ENCODE measurements at places on chromosomes 5 and 9.
A peak's percentile ranks its signal among the peaks of the same experiment; 100 is the strongest.

GRCh38 chr5:10812218-10812617 is 51.2 kb upstream of the DAP start:
- DNase-seq: no peak

DNA sequence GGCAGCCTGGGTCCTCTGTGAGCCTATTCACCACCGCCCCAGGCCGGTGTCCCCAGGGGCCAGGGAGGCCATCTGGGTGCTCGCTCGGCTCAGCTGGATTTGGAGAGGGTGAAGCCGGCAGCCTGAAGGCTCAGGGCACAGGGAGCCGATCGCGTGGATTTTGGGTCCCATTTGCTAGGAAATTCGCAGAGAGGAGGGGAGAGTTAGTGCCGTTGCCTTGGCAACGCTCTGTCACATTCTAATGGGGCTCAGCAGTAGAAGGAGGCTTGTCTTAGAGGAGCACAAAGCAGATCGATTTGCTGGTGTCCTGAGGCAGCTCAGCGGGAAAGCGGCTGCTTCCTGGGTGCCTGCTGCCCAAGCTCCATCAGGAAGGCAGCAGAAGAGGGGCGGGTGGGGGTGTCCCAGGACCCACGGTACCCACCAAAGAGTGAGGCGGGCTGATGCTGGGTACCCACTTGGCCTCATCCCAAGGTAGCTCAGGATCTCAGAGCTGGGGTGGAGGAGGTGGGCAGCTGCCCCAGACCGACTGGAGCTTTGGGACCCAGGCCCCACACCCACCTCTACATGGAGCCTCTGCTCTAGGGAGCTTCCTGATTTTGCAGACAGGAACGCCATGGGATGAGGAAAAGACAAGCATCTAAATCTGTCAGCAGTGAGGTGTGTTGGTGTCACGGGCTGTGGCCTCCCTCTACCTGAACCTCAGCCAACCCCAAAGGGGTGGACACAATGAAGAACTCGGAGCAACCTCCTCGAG is 17.1 kb upstream of the OLFM1 start:
- peak; percentile 37 for DNase-seq

DNA sequence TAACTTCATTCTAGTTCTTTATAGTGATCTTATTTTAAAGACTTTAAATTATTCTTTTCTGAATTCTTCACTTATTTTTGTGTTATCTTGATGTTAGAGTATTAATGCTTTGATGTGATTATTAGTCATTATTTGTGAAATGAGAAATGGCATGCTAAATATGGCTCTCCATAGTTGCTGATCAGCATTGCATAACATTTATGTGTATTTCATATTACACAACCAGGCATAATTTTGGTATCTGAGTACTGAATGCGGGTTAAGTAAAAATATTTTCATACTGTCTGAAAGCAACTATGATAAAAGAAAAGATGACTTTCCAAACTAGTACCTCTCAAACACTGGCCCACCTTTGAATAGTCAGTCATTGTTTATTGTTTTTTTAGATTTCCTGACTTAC is 41.1 kb upstream of the CCNH start:
- no peak for DNase-seq

DNA sequence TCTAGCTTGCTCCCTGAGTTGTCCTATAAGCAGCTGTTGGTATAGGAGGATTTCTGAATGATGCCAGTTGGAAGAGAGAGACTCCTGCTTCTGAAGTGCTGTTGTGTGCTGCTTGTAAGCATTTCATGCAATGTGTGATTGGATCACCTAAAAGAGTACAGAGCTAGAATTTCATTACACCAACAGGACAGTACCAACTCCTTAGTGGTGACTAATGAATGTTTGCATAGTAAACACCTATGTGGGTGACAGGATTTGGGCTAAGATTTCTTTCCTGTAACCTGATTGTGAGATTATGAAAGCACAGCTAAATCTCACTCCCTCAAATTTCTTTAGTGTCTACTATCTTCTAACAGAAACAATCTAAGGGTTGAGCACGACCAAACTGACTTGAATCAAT is 67.0 kb downstream of the GCNT1 start:
- DNase-seq: no peak

- DNase-seq: peak; percentile 31
Measured at GRCh38 chr5:133817456-133817855, 151.0 kb downstream of the C5orf15 start.

- peak; percentile 91 for DNase-seq
Measured at GRCh38 chr5:76790632-76791290, 28.1 kb upstream of the F2RL1 start.

- no peak for DNase-seq
Measured at GRCh38 chr9:20608582-20608981, 13.7 kb downstream of the MLLT3 start.

DNA sequence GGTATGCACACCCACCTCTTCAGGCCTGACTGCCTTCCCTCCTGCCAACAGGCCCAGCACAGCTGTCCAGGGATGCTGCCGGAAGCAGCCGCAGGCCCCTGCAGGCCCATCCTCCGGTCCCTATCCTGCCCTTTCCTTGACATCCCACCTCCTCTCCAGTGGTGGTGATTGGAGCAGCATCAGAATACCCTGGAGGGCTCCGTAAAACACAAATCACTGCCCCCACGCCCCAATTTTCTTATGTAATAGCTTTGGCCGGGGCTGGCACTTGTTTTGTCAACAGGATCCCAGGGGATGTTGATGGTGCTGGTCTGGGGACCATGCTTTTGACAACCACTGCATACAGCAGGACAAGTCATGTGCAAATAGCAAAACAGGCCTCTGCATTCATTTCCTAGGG is 274.5 kb downstream of the GADD45G start:
- DNase-seq: peak; percentile 47

GRCh38 chr5:54693936-54694657 is 176.5 kb downstream of the SNX18 start:
- DNase-seq: no peak

GRCh38 chr5:159912033-159912800 is 4.1 kb upstream of the ADRA1B start:
- peak; percentile 93 for DNase-seq

DNA sequence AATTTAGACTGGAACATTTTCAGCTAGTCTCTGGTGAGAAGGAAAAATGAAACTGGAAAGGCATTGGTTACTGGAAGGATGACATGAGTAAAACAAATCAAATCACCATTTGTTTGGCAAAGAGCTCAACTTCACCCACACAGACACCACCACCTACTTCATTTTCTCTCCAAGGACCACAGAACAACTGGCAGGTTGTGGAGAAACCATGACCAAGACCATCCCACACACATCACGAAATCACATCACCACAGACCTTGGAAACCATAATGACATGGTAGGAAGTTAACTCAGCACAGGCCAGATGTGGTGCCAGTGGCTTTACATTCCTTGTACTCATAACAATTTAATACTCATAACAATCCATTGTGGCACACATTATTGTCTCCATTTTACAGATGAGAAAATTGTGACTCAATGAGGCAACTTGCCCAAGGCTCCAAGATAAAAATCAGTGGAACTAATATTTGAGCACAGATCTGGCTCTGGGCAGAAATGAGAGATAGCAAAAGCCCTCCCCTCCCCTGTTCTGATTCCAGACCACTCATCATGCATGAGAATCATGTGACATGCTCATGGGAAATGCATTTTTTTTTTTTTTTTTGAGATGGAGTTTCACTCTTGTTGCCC is 7.5 kb downstream of the OR1K1 start:
- no peak for DNase-seq

- DNase-seq: peak; percentile 95
Measured at GRCh38 chr5:34686762-34687268, 30.7 kb downstream of the RAI14 start.

DNA sequence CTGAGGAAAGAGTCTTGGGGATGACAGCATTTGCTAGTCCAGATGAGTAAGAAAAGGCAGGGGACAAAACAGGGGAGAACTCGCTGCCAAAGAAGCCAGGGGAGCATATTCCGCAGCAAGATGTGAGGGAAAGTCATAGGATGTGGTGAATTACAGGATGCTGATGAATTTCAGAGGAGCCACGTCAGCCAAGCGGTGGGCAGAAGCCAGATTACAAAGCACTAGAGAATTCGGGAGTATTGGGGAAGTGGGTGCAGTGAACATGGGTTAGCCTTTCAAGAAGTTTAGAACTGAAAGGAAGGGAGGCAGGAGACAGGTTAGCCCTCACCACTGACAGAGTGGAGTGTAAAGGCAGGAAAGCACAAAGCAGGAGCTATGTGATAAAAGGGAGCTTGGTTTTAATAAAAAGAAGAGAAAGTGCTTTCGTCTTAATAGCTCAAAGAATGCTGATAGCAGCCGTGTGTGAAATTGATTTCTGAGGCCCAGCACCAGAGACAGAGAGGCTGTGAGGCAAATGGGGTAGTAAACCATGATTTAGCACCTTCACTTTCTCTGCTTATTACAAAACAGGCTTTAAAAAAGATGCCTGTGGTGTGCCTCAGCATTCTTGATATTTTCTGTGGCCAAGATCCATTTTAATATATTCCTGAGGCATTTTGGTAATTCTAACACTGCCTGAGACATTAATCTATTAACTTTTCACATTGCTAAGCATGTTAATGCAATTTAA is 16.9 kb downstream of the ADAMTSL1 start:
- peak; percentile 66 for DNase-seq

GRCh38 chr5:115557667-115558387 is 13.3 kb upstream of the FEM1C start:
- no peak for DNase-seq

DNA sequence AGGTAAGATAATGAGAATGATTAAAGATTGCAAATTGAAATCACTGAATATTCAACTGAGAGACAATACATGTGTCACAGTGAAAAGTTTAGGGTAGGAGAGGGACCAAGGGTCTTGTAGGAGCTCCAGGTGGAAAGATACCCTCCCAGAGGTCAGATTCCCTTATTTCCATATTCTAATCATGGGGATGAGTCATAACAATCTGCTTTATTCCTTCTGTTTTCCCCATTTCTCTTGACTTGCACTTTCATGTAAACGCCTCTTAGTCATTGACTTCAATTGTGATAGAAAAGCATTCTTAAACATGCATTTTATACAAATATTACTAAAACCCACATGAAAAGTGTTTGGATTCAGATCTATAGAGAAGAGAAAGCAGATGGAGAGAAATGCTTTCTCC is 81.3 kb upstream of the CTSL start:
- DNase-seq: no peak

GRCh38 chr9:121835587-121836365 is 184.3 kb downstream of the DAB2IP start:
- DNase-seq: peak; percentile 37

DNA sequence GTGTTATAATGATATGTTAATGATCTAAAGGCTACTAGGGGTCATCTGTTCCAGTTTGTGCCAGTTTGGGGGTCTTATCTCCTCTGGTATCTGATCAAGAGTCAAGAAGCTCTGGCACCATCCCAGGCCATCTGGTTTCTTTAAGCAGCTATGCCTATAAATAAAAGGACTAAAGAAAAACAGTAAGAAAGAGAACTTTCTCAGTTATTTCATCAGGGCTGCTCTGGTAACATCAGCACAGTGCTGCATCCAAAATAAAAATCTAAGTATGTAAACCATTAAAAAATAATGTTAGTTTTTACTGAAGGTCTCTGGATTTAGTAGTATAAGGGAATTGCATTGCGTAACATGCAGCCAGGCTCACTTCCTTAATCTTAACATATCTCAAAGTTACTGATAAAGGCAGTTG is 185.0 kb downstream of the NR2F1-AS1 start:
- DNase-seq: no peak

GRCh38 chr9:105966834-105967233 is 272.5 kb downstream of the TMEM38B start:
- DNase-seq: no peak

- no peak for DNase-seq
Measured at GRCh38 chr5:115656404-115656803, 30.6 kb upstream of the TMED7 start.

GRCh38 chr9:96884443-96884842 is 30.1 kb upstream of the ZNF782 start:
- peak; percentile 96 for DNase-seq

- no peak for DNase-seq
Measured at GRCh38 chr9:35730486-35730854, 1.5 kb downstream of the TLN1 start.

DNA sequence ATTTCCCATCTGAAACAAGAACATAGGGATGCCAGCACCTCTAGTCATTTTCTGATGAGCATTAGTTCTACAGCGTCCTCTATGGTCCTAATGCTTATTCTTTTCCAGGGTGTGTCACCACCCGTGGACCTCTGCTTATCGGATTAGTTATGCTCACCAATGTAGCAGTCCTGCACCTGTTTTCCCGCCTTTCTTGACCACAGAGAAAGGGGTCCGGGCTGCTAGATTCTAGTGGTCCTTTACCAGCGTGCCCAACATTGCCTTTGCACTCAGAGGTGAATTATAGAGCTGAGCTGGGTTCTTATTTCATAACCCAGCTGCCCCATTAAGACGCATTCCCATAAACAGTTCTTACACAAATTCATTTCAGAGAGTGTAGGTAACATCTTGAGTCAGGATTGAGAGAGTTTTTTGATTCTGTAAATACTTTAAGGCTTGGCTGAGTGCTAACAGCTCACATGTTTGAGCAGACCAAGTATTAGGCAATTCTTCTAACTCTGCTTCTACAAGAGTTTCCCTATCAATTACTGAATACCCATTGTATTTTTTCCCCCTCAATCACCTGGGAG is 2205.1 kb upstream of the C9orf72 start:
- DNase-seq: no peak

Data from islet precursor cell (in vitro differentiated cells).